ENCODE measurements at places on chromosomes 16 and 17.

DNA sequence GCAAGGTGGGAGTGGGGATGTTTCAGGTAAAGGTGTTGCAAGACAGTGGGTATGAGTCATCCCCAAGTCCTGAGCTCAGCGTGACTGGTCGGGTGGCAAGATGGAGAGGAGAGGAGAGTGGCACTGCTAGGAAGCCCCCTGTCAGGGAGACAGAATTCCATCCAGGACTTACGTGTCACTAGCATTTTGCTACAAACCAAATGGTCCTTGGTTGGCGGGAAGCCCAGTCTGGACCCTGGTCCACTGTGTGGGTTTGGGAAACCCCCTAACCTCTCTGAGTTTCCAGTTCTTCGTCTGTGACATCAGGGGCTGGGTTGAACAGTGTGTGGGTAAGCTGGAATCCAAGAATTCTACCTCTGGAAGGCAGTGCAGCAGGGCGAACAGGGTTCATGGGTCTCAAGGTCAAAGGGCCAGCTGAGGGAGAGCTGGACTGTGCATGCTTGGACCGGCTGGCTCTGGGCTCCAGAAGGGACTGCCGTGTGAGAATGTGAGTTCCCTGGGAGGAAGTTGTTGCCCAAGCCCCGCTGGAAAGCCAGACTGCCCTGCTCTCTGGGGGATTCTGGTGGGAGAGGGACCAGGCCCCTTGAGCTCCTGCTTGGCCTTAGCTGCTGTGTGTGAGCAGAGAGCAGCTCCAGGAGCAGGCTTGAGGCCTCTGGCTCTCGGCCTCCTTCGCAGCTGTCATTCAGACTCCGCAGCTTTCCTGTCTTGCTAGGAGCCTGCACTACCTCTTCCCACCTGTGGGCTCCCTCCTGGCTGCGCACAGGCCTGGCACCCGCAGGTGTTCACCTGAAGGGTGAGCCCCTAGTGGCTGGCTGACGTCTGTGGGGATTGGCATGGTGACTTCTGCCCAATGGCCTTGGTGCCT lies 84.6 kb downstream of the NT5M start:
- no peak for DNase-seq

DNA sequence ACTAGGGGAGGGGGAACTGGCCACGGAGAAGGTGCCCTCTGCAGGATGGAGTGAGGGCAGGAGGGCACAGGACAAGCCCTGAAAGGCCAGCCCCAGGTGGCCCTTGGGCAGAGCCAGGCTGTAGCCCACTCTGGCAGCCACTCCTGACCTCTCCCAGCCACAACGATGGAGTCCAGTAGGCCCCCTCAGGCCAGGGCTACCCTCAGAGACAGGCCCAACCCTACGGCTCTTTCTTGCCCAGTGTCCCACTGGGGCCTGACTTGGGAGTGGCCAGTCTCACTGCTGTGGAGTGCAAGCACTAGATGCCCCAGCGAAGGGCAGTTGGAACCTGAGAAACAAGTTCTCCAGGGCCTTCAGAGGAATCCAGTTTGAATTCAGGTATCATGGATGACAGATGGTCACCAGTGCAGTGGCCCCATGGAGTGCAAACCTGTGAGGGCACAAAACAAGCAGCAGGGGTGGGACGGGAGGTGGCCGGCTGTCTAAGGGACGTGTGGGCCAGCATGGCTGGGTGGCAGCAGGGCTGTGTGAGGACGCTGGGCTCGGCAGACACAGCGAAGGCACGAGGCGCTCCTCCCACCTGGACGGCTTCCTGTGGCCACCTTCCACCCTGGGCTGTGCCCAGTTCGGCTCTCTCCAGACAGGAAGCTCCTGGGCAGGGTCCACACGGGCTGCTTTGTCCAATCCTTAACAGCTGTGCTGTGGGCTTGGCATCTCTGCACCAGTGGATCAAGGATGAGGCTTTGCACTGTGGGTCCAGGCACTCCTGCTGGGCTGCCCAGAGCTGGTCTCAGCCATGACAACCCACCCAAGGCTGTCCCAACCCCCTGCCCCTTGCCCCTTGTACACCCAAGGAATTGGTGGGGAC lies 72.1 kb downstream of the AMFR start:
- DNase-seq, result no peak

DNA sequence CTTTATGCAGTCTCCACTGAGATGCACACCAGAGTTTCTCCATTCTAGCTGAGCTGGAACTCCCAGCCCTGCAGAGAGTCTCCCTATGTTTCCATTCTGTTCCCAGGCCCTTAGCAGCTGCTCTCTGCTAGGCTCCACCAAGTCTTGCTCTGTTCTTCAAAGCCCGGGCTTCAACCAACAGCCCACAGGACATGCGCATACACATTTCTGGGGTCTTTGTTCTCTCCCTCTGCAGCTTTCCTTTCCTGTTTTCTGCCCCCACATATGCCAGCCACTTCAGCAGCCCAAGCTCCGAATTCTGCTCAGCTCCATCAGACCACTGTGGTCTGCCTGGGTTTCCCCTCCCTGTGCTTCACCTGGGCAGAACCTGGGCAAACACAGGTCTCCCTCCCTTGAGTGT lies 205.9 kb downstream of the CBLN1 start:
- DNase-seq, result no peak

GRCh38 chr17:80529904-80530292 lies 14.7 kb upstream of the RPTOR start:
- no peak for DNase-seq

- no peak for DNase-seq
These were observed 34.2 kb upstream of the ACSM2B start for GRCh38 chr16:20610211-20610891.

- no peak for DNase-seq
These were observed 1.0 kb upstream of the CCNF start for GRCh38 chr16:2428051-2428783.

Measured in stimulated activated CD8-positive, alpha-beta memory T cell treated with anti-CD3 and anti-CD28 coated beads, Interleukin-4, amount 100 ng/mL, for 1 hour (primary cell).